Activated CD8-positive, alpha-beta memory T cell treated with anti-CD3 and anti-CD28 coated beads, Interleukin-2, amount 10 ng/mL, durations not matched to agents 7 days and 5 days (primary cell): ENCODE measurements at places on chromosomes 5 and 9. TPM values are rescaled to one million over a fixed set of nuclear protein-coding genes. Genes with fewer than 3 reads are reported as not detected.
A peak's percentile ranks its signal among the peaks of the same experiment; 100 is the strongest.

DNA sequence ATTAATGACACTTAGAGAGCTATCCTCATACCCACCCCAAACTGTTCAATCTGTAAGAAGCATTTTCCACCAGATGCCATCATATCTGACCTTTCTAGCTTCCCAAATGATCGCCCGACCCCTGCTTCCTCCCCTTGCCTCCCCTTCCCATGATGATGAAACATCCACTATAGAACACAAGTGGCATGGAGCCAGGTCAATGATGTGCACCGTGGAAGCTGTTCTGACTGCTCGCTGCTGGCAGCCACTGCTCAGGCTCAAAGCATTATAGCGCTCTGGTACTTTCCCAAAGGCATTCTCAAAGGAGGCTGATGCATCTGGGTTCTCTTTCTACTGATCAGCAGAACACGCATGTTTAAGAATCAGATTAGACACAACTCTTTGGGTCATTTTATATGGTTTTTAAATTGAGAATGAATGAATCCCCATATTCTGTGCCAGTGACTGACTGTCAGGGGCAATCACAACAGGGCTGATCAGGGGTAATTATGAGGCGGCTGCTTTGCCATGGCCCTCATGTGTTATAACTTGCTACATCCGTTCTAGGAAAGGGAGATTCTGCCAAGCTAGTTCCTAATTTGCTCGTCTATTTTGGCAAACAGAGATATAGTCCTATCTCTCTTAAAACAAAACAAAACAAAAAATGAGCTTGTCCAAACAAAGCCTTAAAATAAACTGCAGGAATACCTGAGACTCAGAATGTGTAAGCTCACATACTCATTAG, 343.7 kb downstream of the ENC1 start:
- peaks cover 5% of the 10 kb centered on the region for H3K27me3 ChIP-seq
- H3K4me1 ChIP-seq = no peaks in the 10 kb centered on the region
- H3K4me3 ChIP-seq = no peak overlapping the region
- no peak overlapping the region for H3K27ac ChIP-seq

DNA sequence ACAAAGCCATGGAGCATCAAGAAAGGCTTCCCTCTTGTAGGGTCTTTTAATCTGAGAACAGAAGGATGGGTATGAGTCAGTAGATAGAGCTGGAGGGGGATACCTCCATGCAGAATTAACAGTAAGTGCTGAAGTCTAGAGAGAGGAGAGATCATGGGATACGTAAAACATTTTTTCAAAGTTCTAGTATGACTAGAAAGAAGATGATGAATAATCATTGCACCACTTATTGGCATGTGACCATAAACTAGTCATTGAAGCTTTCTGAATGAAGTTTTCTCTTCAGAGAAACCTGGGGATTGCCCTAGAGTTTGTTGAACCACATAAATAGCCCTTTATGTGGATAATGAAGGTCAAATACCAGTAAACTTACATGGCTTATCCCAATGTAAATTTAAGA, 48.6 kb upstream of the PTPRD start:
- no peak overlapping the region for H3K27ac ChIP-seq
- H3K4me1 ChIP-seq = no peaks in the 10 kb centered on the region
- H3K27me3 ChIP-seq = no peaks in the 10 kb centered on the region
- DNase-seq = no peak
- no peaks in the 10 kb centered on the region for H3K36me3 ChIP-seq

DNA sequence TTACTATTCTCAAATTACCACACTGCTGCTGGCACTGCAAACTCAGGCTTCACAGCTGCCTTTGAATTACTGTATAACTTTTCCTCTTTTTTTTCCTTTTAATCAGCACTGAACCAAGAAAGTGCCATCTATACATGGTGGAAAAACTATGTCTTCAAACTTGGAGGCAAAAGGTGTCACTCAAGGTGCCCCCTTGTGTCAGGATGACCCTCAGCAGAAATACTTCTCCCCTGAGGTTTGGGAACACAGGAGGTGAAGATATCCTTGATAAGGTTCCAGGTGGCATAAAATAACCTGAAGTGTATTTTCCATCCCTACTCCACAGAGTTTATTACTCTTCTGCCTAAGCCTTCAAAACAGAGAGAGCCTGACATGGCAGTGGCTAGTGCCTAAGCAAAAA, 14.5 kb downstream of the FRMD3 start:
- H3K4me3 ChIP-seq = no peak overlapping the region
- H3K4me1 ChIP-seq = no peaks in the 10 kb centered on the region
- no peaks in the 10 kb centered on the region for H3K36me3 ChIP-seq

- H3K27me3 ChIP-seq = peaks cover 2% of the 10 kb centered on the region
- DNase-seq = no peak
- no peaks in the 10 kb centered on the region for H3K36me3 ChIP-seq
- H3K4me1 ChIP-seq = no peaks in the 10 kb centered on the region
- H3K27ac ChIP-seq = no peak overlapping the region
These were observed 13.6 kb upstream of the GPX3 start for GRCh38 chr5:151006704-151007334.

- H3K27me3 ChIP-seq = no peaks in the 10 kb centered on the region
- H3K4me3 ChIP-seq = peak overlapping the region; percentile 83
- peaks cover 67% of the 10 kb centered on the region for H3K4me1 ChIP-seq
- peak overlapping the region; percentile 95 for H3K27ac ChIP-seq
- H3K36me3 ChIP-seq = peaks cover 48% of the 10 kb centered on the region
- peak; percentile 71 for DNase-seq
These were observed 22.2 kb downstream of the AHRR start for GRCh38 chr5:343461-344401.

GRCh38 chr5:91049800-91050199, 333.3 kb downstream of the ARRDC3 start:
- H3K36me3 ChIP-seq = no peaks in the 10 kb centered on the region
- H3K4me3 ChIP-seq = no peak overlapping the region
- no peak overlapping the region for H3K27ac ChIP-seq
- no peaks in the 10 kb centered on the region for H3K4me1 ChIP-seq
- DNase-seq = no peak
- peaks cover 5% of the 10 kb centered on the region for H3K27me3 ChIP-seq

DNA sequence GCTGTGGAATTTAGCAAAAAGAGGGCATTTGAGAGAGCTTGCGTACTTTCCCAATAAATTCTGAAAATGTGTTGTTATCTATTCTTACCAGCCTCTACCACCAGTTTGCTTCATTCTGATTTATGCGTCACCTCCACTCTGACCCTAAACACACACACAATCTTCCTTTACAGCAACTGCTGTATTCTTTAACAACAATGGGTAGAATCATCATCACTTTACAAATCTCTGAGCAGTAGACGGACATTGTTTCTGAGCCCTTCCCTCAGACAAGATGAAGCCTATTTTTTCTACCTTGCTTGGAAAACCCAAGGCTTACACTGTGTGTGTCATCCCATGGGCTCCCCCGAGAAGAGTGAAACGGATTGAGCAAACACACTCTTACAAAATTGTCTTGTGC, 83.1 kb upstream of the RASA1 start:
- peaks cover 7% of the 10 kb centered on the region for H3K4me1 ChIP-seq
- no peaks in the 10 kb centered on the region for H3K36me3 ChIP-seq
- no peak overlapping the region for H3K4me3 ChIP-seq
- no peak for DNase-seq
- no peaks in the 10 kb centered on the region for H3K27me3 ChIP-seq
- no peak overlapping the region for H3K27ac ChIP-seq

DNA sequence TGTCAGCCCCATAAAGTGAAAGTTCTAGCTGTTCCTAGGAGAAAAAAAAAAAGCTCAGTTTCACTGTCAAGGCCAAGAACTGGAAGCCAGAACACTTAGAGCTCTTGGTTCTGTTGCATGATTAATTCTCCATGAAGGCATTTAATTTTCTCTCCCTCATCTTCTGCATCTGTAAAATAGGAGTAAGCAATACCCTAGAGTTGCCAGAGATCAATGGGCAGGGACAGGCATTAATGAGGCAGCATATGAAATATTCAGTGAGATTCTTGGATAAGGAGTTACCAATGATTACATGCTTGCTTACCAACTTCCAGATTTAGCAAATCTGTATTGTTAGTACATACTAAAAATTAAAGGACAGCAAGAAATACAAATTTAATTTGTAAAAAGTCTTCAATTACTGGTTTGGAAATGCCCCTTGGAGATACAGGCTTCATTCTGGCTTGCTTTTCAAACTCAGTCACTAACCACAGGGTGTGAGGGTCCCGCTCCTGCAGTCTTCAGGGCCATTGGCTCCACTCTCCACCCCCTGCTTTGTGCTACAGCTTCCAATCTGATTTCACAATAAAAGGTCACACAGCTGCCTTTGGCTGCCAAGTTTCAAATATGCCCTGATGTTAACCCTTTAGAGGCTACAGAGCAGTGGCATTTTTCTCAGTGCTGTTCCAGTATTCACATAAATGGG, 624.6 kb downstream of the BNC2 start:
- no peaks in the 10 kb centered on the region for H3K27me3 ChIP-seq
- no peaks in the 10 kb centered on the region for H3K4me1 ChIP-seq
- no peak overlapping the region for H3K27ac ChIP-seq
- no peak for DNase-seq

DNA sequence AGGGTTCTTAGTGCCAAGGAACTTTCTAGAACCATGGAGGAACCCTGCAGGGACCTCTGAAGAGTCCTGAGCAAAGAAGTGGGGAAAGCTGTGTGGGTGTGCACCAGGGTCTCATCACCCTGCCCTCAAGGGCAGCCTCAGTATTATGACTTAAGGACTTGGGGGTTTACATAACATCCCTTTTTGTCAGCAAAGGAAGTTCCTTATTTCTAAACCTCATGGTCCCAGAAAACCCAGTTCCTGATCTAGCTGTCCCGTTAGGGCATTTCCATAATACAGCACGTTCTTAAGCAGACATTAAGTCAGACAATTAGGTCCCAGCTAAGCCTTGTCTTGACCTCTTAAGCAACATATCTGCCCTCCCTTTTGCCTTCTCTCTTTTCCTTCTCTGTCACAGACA, 57.3 kb downstream of the DAPK1 start:
- no peaks in the 10 kb centered on the region for H3K27me3 ChIP-seq
- H3K36me3 ChIP-seq = no peaks in the 10 kb centered on the region
- no peak overlapping the region for H3K27ac ChIP-seq
- H3K4me1 ChIP-seq = no peaks in the 10 kb centered on the region

DNA sequence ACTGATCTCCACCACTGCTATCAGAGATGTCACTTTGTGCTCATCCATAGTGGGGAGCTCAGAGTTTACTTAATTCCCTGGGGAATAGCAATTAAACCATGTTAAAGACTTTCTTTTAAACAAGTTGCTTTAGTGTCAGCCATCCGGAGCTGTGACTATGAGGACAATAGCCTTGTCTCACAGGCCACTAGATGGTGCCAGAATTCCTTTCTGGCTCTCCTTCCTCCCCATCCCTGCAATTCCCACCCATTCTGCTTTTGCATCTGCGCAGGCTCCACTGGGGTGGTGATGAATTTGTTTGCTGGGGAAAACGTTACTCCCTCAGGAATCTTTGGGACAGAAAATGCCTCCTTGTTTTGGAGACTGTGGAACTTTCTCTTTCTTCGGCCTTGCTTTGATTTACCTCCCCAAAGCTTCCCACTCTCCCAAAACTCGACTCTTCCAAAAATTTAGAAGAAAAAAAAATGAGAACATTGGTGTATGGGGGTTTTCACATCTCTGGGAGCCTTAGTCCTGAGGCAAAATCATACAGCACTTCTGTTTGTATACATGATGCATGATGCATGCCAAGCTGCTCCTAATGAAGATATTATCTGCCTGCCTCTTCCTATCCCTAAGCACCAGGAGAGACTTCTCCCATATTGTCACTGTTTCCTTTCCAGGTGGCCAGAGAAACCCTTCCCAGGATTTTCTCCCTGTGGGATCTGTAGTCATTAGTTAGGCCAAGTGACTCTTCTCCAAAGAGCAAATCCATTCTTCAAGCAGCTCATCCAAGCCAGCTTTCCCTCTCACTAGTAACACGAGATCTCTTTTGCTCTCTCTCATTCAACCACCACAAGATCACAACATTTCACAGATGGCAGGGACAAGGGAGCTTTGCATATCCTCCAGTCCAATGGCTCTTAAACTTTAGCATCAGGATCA, 466.1 kb downstream of the TLR4 start:
- H3K27me3 ChIP-seq = no peaks in the 10 kb centered on the region
- no peak overlapping the region for H3K4me3 ChIP-seq
- no peak for DNase-seq

Gene GNE
- total RNA-seq = 17.3 TPM

Gene ADAMTS12
- not detected for total RNA-seq
